ENCODE measurements at places on chromosomes 7 and 10. TPM values are rescaled to one million over a fixed set of nuclear protein-coding genes. Genes with fewer than 3 reads are reported as not detected.

GRK5 gene
- 10.1 TPM for total RNA-seq

SCART1 gene
- total RNA-seq: 7.9 TPM

PRKAR2B gene
- total RNA-seq: 8.6 TPM

ABCC2 gene
- 13.4 TPM for total RNA-seq

NRCAM gene
- total RNA-seq: 1.8 TPM

TMEM213 gene
- total RNA-seq: not detected

CPXM2 gene
- total RNA-seq: not detected

LHFPL3 gene
- total RNA-seq: not detected

MMRN2 gene
- 6.3 TPM for total RNA-seq
